ENCODE measurements at places on chromosomes 3 and 15. TPM values are rescaled to one million over a fixed set of nuclear protein-coding genes. Genes with fewer than 3 reads are reported as not detected.
A peak's percentile ranks its signal among the peaks of the same experiment; 100 is the strongest.

DNA sequence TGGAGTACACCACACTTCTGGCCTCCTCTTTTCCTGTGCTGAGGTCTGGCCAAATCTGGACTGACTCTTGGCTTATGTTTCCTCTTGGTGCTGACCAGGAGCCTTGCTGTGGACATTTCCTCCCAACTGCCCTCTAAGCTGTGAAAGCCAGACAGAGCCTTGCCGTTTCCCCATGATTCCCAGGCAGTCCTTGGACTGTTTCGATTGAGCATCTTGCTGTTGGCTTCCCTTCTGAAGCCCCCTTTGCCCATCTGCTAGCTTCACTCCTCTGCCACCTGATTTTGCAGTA lies 110.5 kb downstream of the EPHB1 start:
- no peaks in the 10 kb centered on the region for H3K4me1 ChIP-seq
- H3K36me3 ChIP-seq = no peaks in the 10 kb centered on the region
- no peak overlapping the region for H3K4me3 ChIP-seq
- no peaks in the 10 kb centered on the region for H3K27me3 ChIP-seq

DNA sequence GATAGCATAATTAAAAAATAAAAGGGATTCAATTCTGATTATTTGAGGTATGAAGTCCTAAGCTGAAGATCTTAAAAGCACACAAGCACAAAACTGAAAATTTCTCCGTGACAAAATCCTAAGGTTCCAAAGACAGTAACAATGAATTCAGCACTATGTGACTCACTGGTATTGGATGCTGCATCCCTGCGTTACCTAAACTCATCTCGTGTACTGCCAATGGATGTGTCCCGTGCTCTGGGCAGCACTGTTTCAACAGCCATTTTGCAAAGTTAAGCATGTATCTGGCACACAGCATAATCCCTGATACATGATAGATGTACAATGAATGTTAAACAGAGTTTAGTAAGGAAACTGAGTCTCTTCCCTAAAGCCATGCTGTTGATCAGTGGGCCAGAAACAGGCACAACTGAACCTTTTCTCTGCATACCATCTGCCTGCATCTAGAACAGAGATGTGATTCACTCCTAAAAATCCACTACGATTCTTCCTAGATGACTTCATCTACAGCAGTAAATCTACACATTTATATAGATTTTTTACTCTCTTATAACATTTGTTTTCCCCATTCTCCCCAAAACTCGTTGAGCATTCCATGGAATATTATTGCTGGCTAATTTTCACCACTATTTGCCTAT lies 14.3 kb downstream of the SUCLG2 start:
- H3K27me3 ChIP-seq = no peaks in the 10 kb centered on the region
- H3K36me3 ChIP-seq = no peaks in the 10 kb centered on the region
- H3K4me1 ChIP-seq = peaks cover 10% of the 10 kb centered on the region
- DNase-seq = no peak
- H3K27ac ChIP-seq = no peak overlapping the region
- H3K4me3 ChIP-seq = no peak overlapping the region

DNA sequence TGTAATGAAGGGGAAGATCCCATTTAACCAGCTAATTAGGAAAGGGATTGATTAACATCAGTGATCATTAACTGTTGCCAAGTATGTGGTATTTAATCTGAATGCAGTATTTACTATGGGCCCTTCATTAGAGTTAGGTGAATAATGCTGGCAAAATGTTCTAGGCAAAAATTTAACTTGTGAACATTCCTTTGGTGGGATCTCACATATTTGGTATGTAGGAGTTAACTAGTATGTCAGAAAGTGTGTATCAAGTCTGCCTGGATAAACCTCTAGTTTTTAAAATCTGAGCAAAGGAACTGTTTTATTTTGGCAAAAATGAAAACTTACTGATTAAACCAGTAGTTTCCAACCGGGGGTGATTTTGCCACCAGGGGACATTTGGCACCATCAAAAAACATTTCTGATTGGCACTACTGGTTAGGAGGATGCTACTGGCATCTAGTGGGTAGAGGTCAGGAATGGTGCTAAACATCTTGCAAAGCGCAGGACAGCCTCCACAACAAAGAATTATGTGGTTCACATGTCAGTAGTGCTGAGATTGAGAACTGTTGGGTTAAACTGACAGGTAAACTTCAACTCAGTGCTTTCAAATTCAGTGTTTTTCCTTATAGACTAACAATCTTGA lies 22.5 kb downstream of the LRTM1 start:
- no peaks in the 10 kb centered on the region for H3K36me3 ChIP-seq
- no peak overlapping the region for H3K4me3 ChIP-seq
- peaks cover 52% of the 10 kb centered on the region for H3K4me1 ChIP-seq
- DNase-seq = no peak
- H3K27me3 ChIP-seq = no peaks in the 10 kb centered on the region

DNA sequence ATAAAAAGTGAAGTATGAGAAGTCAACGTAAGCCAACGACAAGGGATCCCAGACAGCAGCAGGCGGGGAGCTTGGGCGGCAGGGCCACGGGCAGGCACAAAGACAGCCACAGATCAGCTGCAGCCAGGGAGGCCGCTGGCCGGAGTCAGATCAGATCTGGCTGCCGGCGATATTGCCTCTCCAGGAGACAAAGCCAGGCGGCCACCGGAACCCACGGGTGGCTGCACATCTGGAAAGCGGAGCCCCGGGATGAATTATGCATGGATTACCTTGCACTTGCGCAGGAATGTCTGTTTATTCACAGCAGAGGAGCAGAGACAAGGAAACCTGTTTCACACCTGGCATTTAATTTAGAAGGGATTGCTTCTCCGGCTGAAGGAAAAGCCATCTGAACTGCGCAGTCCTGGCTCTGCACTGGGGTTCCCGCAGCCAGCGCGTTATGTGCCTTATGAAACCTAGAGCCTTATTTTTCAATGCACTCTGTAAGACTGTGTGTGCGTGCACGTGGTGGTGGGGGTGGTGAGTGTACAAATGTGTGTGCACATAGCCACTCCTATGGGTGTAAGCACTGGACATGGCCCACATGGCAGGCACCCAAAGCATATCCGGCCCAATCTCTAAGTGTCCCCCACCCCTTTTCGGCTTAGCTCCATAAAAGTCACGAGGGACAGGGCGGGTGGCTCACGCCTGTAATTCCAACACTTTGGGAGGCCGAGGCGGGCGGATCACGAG lies 427.8 kb upstream of the MCTP2 start:
- peak; percentile 68 for DNase-seq
- H3K4me1 ChIP-seq = no peaks in the 10 kb centered on the region
- H3K27me3 ChIP-seq = no peaks in the 10 kb centered on the region
- H3K27ac ChIP-seq = no peak overlapping the region

ZNF501 gene
- total RNA-seq = 1.6 TPM

LXN gene
- total RNA-seq = 6.7 TPM

GRCh38 chr3:178520451-178520850 lies 15.8 kb upstream of the KCNMB2 start:
- H3K27me3 ChIP-seq = no peaks in the 10 kb centered on the region
- no peak overlapping the region for H3K4me3 ChIP-seq
- H3K4me1 ChIP-seq = no peaks in the 10 kb centered on the region

GRCh38 chr3:119340014-119340413 lies 45.8 kb downstream of the ARHGAP31 start:
- H3K4me3 ChIP-seq = no peak overlapping the region
- no peak overlapping the region for H3K27ac ChIP-seq
- H3K4me1 ChIP-seq = no peaks in the 10 kb centered on the region
- H3K27me3 ChIP-seq = no peaks in the 10 kb centered on the region
- DNase-seq = no peak

DNAJC19 gene
- 74.1 TPM for total RNA-seq

- H3K36me3 ChIP-seq = no peaks in the 10 kb centered on the region
- DNase-seq = no peak
- H3K27me3 ChIP-seq = no peaks in the 10 kb centered on the region
- peaks cover 13% of the 10 kb centered on the region for H3K4me1 ChIP-seq
- H3K4me3 ChIP-seq = no peak overlapping the region
Observed at GRCh38 chr3:28912120-28912885, 368.6 kb upstream of the RBMS3 start.

GRCh38 chr3:21790466-21790865 lies 39.5 kb upstream of the ZNF385D start:
- H3K27me3 ChIP-seq = no peaks in the 10 kb centered on the region
- peaks cover 1% of the 10 kb centered on the region for H3K4me1 ChIP-seq
- H3K27ac ChIP-seq = no peak overlapping the region
- no peak for DNase-seq

DNA sequence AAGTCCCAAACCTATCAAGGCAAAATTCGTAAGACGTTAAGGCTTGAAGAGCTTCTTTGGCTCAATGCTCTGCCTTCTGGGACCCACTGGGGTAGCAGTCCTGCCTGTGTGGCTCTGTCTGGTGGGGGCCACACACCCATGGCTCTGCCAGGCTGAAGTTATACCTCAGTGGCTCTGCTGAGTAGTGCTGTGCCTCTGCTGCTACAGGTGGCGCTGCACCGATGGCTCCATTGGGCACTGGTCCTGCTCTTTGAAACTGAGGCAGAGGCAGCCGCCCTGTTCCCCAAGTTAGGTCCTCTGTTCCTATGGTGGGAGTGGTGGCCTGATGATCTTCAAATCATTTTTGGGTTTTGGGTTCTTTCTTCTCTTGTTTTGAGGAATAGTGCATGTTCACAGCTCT lies 68.0 kb upstream of the AP4E1 start:
- no peaks in the 10 kb centered on the region for H3K4me1 ChIP-seq
- no peaks in the 10 kb centered on the region for H3K36me3 ChIP-seq
- H3K27ac ChIP-seq = no peak overlapping the region
- DNase-seq = no peak

- no peak for DNase-seq
- no peaks in the 10 kb centered on the region for H3K4me1 ChIP-seq
- H3K4me3 ChIP-seq = no peak overlapping the region
Observed at GRCh38 chr15:80462836-80463512, 58.8 kb downstream of the ARNT2 start.

PLOD2 gene
- 9.1 TPM for total RNA-seq

C2CD4A gene
- total RNA-seq = 2.3 TPM

DNA sequence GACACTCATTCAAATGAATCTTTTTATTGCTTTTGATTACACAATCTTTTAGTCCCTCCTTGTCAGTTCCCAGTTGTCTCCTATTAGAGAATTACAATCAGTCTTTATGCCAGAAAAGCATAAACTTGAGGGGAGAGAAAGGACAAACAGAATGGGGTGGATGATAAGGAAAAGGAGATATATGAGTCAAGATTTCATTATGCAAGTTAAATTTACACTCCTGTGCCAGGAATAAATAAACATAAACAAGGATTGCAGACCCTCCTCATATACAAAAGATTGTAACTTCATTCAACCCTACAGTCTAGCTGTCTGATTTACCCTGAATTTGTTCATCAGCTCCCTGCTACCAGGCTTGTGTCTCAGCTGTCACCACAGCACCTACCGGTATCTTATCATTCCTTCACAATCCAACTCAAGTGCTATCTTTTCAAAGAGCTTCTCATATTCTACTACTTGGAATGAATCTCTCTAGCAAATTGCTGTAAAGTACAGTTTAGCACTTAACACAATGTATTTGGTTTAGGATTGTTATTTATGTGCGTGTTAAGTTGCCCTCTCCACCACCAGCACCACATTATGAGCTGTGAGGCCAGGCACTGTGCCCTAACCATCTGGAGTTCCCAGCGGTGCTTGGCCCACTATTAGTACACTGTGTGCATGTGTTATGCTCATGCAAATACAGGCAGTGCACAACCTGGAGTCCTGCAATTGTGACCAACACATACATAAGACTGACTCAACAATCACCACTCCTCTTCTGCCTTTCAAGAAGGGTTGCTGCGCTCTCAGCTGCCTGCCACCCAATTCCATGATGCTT lies 504.1 kb downstream of the TBL1XR1 start:
- DNase-seq = no peak
- no peak overlapping the region for H3K4me3 ChIP-seq
- no peaks in the 10 kb centered on the region for H3K4me1 ChIP-seq
- no peaks in the 10 kb centered on the region for H3K36me3 ChIP-seq
- no peaks in the 10 kb centered on the region for H3K27me3 ChIP-seq
- H3K27ac ChIP-seq = no peak overlapping the region

LYZL4 gene
- total RNA-seq = not detected

- no peaks in the 10 kb centered on the region for H3K4me1 ChIP-seq
- H3K27ac ChIP-seq = no peak overlapping the region
- H3K4me3 ChIP-seq = no peak overlapping the region
- no peak for DNase-seq
- H3K36me3 ChIP-seq = no peaks in the 10 kb centered on the region
Observed at GRCh38 chr15:36334059-36334458, 245.4 kb upstream of the CDIN1 start.

GRCh38 chr3:195079636-195080035 lies 191.3 kb downstream of the XXYLT1 start:
- H3K4me1 ChIP-seq = peaks cover 27% of the 10 kb centered on the region
- H3K4me3 ChIP-seq = no peak overlapping the region
- no peaks in the 10 kb centered on the region for H3K27me3 ChIP-seq
- H3K27ac ChIP-seq = no peak overlapping the region
- DNase-seq = no peak

DUSP7 gene
- 20.2 TPM for total RNA-seq

DNA sequence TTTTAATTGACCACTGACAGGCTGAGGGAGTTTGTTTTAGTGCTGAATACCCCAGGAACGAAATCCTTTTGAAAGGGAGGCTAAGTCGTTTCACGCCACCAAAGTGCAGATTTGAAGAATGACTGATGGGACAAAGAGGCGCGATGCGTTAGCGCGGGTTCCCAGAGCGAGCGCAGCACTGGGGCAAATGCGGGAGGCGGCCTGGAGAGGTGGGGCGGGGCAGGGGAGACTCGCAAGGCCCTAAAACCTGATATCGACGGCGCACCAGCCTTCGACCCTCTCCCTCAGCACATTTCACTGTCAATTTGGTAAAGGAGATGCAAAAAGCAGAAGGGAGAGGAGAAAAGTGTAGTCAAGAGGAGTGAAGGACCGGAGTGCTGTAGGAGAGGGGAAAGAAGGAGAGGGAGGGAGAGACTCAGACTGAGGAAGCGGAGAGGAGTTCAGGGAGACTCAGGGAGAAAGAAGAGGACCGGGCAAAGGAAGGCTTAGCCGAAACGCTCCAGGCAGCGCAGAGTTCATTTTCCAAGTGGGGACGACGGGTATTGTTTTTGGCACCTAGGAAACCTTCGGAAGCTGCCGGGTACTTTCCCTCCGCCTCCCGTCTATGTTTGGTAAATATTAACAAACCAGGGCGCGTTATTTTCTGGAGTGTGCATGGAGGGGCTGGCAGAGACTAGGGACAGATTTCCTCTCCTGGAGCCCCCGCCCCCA lies 3.8 kb upstream of the FOXB1 start:
- no peak overlapping the region for H3K27ac ChIP-seq
- no peaks in the 10 kb centered on the region for H3K36me3 ChIP-seq
- DNase-seq = no peak
- no peak overlapping the region for H3K4me3 ChIP-seq

GRCh38 chr15:101010781-101011180 lies 91.6 kb downstream of the LRRK1 start:
- peaks cover 17% of the 10 kb centered on the region for H3K36me3 ChIP-seq
- no peak overlapping the region for H3K27ac ChIP-seq
- H3K4me1 ChIP-seq = peaks cover 4% of the 10 kb centered on the region
- no peaks in the 10 kb centered on the region for H3K27me3 ChIP-seq
- H3K4me3 ChIP-seq = no peak overlapping the region

- no peaks in the 10 kb centered on the region for H3K27me3 ChIP-seq
- no peaks in the 10 kb centered on the region for H3K4me1 ChIP-seq
- no peak overlapping the region for H3K4me3 ChIP-seq
- no peak for DNase-seq
- H3K36me3 ChIP-seq = no peaks in the 10 kb centered on the region
- no peak overlapping the region for H3K27ac ChIP-seq
Observed at GRCh38 chr15:58564981-58565380, 133.2 kb downstream of the LIPC start.

Data from psoas muscle (tissue), 8 donors.